ENCODE measurements at places on chromosomes 12 and 14.

GRCh38 chr14:72706485-72706884 lies 187.4 kb downstream of the DPF3 start:
- DNase-seq: no peak

- no peak for DNase-seq
These were observed 5.0 kb downstream of the CCND2 start for GRCh38 chr12:4278329-4279197.

GRCh38 chr12:114903083-114903691 lies 219.2 kb upstream of the TBX3 start:
- no peak for DNase-seq

DNA sequence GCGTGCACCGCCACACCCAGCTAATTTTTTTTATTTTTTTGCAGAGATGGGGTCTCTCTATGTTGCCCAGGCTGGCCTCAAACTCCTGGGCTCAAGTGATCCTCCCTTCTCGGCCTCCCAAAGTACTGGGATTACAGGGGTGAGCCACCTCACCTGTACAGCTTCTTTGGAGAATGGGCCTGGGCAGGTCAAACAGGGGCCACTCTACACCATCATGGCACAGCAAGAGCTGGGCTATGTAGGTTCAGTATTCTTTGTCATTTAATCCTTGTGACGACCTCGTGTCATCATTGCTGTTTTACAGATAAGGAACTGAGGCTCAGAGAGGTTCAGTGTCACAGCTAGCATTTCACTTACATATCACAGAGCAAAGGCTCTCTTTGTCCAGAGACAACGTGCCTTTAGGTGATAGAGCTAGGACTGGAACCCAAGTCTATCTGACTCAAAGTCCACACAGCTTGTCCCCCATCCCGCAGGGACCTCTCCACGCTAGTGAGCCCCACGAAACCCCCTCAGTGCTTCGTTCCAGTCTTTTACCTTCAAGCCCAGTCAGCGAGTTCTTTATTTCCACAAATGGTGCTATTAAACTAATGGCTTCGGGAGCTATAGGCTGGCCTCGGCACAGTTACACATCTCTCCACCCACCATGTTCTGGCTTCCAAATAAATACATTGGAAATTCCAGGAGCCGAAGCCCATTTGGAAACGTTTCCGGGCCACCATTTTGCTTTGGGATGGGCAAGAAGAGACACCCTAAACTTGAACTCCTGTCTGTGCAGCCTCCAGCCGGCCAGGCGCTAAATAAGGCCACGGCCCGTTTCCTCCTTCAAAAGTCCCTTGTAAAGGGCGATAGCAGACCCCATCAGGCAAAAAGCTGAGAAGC lies 660 bp upstream of the MAP1LC3B2 start:
- no peak for DNase-seq

DNA sequence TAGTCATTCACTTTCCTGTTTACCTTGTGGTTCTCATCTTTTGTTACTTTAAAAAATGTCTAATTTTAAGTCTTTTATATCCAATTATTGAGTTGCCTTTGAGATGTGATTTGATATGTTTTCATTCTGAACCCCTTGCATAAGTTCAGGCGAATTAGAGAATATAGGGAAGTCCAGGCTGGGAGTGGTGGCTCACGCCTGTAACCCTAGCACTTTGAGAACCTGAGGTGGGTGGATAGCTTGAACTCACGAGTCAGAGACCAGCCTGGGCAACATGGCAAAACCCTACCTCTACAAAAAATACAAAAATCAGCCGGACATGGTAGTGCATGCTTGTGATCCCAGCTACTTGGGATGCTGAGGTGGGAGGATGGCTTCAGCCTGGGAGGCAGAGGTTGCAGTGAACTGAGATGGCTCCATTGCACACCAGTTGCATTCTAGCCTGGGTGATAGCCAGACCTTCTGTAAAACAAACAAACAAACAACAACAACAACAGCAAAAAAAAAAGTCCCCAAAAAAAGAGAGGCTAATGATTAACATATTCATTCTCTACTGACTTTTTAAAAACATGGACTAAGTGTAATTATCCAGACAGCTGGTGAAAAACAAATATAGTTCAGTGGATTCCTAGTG lies 451.1 kb upstream of the RGS6 start:
- DNase-seq: no peak

DNA sequence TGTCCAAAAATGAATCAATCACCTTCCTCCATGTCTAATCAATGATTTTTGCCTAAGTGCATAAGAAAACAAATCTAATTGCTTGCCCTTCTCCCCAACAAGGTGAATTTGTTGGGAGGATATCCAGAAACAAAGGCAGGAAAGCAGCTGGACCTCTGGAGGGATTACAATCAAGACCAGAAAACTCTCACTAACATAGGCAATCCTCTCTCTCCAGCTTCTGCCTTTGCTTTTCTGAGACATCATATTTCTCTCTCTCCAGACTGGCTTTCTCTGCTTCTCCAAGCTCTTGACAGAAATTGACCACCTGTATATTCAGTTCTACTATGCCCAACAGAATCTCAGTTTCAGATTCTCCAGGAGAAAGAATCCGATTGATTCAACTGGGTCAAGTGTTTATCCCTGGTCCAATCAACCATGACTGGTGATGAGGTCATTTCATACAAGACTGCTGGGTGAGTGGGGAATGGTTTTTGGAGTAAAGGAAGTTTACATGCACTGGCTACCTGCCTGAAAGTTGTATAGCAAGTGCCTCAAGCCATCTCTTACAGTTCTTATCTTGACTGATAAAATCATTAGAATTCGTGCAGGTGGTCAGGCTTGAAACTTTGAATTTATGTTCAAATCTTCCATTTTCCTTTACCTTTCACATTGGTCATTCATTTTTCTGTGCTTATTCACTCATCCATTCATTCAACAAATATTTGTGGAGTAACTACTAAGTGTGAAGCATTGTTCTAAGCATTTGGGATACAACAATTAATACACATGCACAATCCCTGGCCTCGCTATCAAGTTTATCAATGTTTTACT lies 22.2 kb upstream of the CFAP54 start:
- no peak for DNase-seq

- no peak for DNase-seq
These were observed 6.8 kb upstream of the LHX5 start for GRCh38 chr12:113478351-113479011.

- no peak for DNase-seq
These were observed 39.1 kb upstream of the STAB2 start for GRCh38 chr12:103547929-103548328.

- no peak for DNase-seq
These were observed 87.1 kb downstream of the TMEM260 start for GRCh38 chr14:56666716-56667115.

GRCh38 chr12:31278424-31278823 lies 47.5 kb downstream of the SINHCAF start:
- DNase-seq: no peak

- DNase-seq: no peak
These were observed 184.8 kb upstream of the RTL1 start for GRCh38 chr14:101088395-101088667.

GRCh38 chr12:4562034-4562657 lies at the start of gene DYRK4:
DYRK4 (plus strand) TSS chr12:4562208; CDS start chr12:4562246, 38 bp downstream.
- DNase-seq: no peak

DNA sequence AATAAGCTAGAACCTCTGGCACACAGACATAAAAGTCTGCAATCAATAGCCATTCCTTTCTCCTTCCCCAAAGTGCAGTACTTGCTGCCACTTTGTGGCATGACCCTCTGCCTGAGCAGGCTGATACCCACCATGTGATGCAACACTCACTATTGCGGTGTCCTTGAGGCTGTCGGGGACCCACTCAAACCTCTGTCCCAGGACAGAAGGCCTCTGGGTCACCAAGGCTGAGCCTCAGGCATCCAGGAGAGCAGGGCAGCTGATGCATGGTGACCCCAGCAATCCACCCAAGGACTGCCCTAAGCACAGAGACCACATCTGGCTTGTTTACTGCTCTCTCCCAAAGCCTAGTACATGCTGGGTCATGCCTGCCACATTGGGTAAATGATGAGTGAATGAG lies 114.2 kb downstream of the DPF3 start:
- DNase-seq: no peak

- DNase-seq: no peak
These were observed 708.8 kb downstream of the RERGL start for GRCh38 chr12:17381211-17381610.

- DNase-seq: no peak
These were observed 16.4 kb upstream of the RAB35 start for GRCh38 chr12:120132863-120133385.

GRCh38 chr12:122393817-122394216 lies 28.7 kb downstream of the CLIP1 start:
- no peak for DNase-seq

GRCh38 chr14:22428700-22429291 lies 160.2 kb downstream of the DAD1 start:
- no peak for DNase-seq

GRCh38 chr12:51415931-51416330 lies 8.7 kb upstream of the SLC4A8 start:
- no peak for DNase-seq

DNA sequence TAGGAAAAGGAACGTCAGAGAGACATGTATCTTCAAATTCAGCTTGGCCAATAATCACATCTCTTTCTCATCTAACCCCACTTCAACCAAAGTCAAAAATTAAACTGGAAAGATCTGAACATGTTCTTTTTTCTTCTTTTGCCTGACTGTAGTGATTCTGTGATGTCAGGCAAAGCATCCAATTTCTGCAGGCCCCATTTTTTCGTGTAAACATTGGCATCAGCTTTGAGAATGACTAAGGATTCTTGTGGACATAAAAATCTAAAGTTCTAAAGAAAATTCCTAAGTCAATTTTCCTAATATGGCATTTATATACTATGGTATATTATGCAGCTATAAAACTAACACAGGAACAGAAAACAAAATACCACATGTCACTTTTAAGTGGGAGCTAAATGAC lies 89.1 kb downstream of the STXBP6 start:
- no peak for DNase-seq

- no peak for DNase-seq
These were observed 54.5 kb upstream of the MAX start for GRCh38 chr14:65156568-65157366.

GRCh38 chr12:47867495-47867941 lies 37.3 kb downstream of the VDR start:
- peak; percentile 14 for DNase-seq

GRCh38 chr12:95582230-95583058 lies 31.2 kb upstream of the USP44 start:
- no peak for DNase-seq

- DNase-seq: no peak
These were observed 9.5 kb downstream of the PAX9 start for GRCh38 chr14:36671149-36671548.

DNA sequence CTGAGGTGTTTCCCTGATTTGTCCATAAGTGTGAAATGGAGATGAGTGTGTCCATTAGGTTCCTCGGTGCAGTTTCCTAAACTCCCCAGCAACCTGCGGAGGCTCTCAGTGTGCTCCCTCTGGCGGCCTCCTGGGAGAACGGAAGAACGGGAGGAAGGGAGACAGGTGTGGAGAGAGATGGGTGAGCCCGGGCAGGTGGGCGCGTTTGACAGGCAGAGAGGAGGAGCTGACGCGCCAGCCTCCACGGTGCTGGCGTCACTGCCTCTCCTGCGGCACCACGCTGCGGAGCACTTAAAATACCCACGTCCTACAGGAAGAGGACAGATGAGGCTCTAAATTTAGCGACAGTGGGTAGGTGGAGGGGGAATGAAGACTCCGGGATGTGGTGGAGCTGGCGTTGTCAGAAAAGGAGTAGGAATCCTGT lies 26.8 kb upstream of the PEX5 start:
- DNase-seq: no peak

DNA sequence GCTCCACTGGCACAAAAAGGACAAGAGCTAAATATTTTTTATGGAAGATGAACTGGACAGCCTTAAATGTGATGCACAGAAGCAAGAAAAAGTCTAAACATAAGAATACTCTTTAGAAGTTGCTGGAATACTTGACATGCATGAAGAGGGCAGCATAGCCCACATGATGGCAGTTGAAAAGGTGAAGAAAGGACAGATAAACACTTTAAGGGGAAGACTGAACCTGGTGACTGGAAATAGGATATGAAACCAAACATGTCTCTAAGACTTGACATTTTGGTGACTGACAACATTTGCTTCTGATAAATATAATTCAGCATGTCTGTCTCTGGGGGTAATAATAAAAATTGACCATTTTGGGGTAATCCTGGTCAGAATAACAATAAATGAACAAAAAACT lies 273.1 kb downstream of the CCDC91 start:
- no peak for DNase-seq

DNA sequence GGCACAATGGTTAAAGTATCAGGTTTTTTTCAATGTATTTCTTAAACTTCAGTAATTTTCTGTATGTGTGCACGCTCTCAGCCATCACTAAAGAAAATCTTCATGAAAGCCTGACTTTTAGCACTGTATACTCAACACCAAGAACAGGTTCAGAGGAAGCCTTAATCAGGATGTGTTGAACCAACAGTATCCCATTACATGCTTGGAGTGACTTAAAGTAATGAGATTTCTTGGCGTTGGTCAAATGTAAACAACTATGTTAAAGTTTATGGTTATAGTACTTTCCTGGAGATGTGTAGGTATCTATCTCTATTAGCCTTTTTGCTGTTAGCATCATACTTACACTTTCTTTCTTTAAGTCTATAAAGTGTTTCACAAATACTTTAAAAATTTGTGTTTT lies 335.0 kb downstream of the CCER1 start:
- no peak for DNase-seq

- no peak for DNase-seq
These were observed 646 bp upstream of the OR6C4 start for GRCh38 chr12:55548756-55549155.

DNA sequence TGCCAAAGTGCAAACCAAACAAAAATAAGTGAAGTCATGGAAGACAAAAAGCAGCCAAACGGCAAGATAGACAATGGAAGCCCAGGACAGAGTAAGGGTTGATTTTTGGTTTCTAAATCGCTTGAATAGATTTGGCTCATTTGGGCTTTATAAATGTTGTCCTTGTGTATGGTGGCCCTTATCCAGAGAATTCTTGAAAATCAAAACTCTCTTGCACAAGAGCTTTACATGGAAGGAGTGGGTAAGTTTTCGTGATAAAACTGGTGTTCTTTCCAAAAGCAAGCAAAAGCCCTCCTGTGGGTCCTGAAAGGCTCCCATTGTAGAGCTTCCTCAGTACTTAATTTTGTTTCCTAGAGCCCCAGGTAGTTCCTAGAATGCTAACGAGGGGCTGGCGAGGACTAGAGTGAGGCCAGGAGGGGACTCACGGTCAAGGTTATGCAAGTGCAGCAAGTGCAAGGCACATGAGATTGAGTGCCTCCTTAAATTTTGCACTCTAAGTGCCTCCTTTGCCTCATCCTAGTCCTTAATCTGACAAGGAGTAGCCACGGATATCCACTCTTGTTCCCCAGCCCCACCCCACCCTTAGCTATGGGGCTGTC lies 4.1 kb downstream of the SIX6 start:
- DNase-seq: no peak

- no peak for DNase-seq
These were observed 89.8 kb downstream of the SYT10 start for GRCh38 chr12:33349791-33350190.

GRCh38 chr14:87869619-87870583 lies 123.1 kb downstream of the GALC start:
- no peak for DNase-seq

GRCh38 chr12:130925666-130926015 lies 28.1 kb upstream of the ADGRD1 start:
- DNase-seq: no peak
